ENCODE measurements at places on chromosomes 1 and 21.

DNA sequence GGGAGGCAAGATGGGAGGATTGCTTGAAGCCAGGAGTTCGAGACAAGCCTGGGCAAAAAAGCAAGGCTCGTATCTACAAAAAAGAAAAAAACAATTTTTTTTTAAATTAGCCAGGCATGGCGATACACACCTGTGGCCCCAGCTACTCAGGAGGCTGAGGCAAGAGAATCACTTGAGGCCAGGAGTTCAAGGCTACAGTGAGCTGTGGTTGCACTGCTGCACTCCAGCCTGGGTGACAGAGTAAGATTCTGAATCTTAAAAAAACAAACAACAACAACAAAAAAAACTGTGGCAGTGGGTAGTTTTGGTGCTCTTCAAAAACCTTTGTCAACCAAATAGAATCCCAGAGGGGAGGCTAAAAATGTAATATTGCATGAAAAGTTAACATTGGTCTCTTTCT is 734 bp downstream of the PTPN22 start:
- H3K4me1 ChIP-seq = peaks cover 26% of the 10 kb centered on the region
- H3K36me3 ChIP-seq = no peaks in the 10 kb centered on the region
- H3K4me3 ChIP-seq = peak overlapping the region; percentile 73

GRCh38 chr1:83103341-83103740 is 895.6 kb downstream of the TTLL7 start:
- H3K27me3 ChIP-seq = no peaks in the 10 kb centered on the region
- DNase-seq = no peak
- H3K4me1 ChIP-seq = no peaks in the 10 kb centered on the region
- H3K36me3 ChIP-seq = no peaks in the 10 kb centered on the region
- H3K4me3 ChIP-seq = no peak overlapping the region

DNA sequence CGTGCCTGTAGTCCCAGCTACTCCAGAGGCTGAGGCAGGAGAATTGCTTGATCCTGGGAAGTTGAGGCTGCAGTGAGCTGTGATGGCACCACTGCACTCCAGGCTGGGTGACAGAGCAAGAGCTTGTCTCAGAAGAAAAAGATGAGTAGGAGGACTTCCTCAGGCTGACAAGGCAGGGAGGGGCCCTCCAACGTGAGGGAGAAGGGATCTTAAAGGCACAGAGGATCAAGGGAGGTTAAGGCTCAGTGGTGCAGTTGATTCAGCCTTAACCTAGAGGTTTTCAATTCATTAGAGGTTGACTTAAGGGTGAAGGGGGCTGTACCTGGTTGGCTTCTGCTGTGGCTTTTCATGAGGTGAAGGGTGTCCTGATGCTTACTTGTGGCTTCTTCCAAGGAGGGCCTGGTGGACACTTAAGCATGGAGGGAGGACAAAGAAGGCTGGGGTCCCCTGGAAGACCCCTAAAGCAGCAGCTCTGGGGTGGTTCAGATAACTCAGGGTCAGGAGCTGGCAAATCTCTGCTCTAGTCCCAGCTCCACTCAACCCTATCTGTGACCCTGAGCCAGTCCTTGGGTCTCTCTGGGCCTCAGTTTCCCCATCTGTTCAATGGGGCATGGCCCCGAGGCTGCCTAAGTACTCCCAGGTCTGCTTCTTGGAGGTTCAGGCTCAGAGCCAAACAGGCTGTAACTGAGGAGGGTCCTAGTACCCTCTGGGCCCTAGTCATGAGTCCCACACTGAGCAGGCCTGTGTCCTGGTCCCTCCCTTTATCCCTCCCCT is 6.3 kb downstream of the EXTL1 start:
- H3K4me1 ChIP-seq = peaks cover 17% of the 10 kb centered on the region
- no peaks in the 10 kb centered on the region for H3K36me3 ChIP-seq
- DNase-seq = no peak
- no peak overlapping the region for H3K4me3 ChIP-seq
- H3K27me3 ChIP-seq = no peaks in the 10 kb centered on the region

DNA sequence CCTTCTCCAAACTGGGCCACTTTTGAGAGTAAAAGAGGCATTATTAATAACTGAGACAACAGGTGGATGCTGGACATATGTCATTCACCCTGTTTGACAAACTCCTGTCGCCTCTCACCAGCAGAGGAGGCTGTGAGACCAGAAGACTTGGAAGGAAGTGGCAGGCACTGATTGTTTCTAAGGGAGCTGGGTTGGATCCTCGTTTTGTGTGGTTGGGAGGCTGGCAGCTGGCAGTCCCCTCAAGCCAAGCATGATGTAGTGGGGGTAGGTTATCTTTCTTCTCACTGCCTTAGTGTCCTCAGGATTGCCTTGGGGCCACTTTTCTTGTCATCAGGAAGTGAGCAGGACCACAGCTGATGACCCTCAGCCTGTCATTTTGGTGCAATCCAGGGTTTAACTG is 86.5 kb upstream of the KCNJ15 start:
- H3K36me3 ChIP-seq = no peaks in the 10 kb centered on the region
- H3K27me3 ChIP-seq = no peaks in the 10 kb centered on the region
- no peaks in the 10 kb centered on the region for H3K4me1 ChIP-seq
- DNase-seq = peak; percentile 3
- no peak overlapping the region for H3K27ac ChIP-seq
- no peak overlapping the region for H3K4me3 ChIP-seq

- DNase-seq = peak; percentile 94
- no peak overlapping the region for H3K4me3 ChIP-seq
- no peaks in the 10 kb centered on the region for H3K27me3 ChIP-seq
- H3K36me3 ChIP-seq = peaks cover 74% of the 10 kb centered on the region
- H3K4me1 ChIP-seq = peaks cover 15% of the 10 kb centered on the region
Observed at GRCh38 chr1:35894183-35894582, 11.2 kb downstream of the AGO1 start.
